ENCODE measurements at places on chromosomes 2 and 18. TPM values are rescaled to one million over a fixed set of nuclear protein-coding genes. Genes with fewer than 3 reads are reported as not detected.
A peak's percentile ranks its signal among the peaks of the same experiment; 100 is the strongest.

DNA sequence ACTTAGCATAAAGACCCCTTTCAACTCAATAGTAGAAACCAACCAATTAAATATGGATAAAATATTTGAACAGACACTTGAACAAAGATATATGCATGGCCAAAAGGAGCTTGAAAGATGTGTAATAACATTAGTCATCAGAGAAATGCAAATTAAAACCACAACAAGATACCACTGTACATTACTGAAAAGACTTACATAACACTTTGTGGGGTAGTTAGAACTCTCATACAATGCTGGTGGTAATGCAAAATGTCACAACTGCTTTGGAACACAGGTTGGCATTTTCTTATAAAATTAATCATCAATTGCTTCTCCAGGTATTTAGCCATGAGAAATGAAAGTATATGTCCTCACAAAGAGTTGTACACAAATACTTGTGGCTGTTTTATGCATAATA lies 60.7 kb downstream of the TTC27 start:
- no peak for DNase-seq

- no peak for DNase-seq
Observed at GRCh38 chr2:216012133-216012829, 1.1 kb downstream of the MREG start.

DNA sequence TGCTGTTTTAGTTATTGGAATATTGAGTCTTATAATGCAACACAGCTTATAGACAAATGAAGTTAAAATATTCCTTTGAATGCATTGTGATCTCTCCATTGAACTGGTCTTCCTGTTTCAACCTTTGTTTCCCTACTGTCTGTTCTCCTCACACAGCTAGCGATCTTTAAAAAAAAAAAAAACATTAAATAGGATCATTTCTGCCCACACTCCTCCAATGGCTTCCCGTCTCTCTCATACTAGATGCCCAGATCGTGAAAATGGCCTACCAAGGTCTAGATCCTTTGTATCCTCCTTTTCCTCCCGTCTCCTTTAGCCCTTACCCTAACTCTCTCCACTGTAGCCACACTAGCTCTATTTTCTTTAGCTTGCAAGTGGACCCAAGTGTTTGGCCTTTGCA lies 2.4 kb downstream of the FAM171B start:
- no peak for DNase-seq

The RGPD3 gene
- total RNA-seq, result 1.2 TPM

The SMAD7 gene
- total RNA-seq, result 14.7 TPM

GRCh38 chr2:75565472-75566462 lies 5.0 kb upstream of the EVA1A start:
- DNase-seq, result no peak

- no peak for DNase-seq
Observed at GRCh38 chr2:142037744-142038143, 93.1 kb downstream of the LRP1B start.

The COL4A4 gene
- 0.41 TPM for total RNA-seq

- DNase-seq, result no peak
Observed at GRCh38 chr2:96198921-96199320, 9.7 kb downstream of the STARD7 start.

DNA sequence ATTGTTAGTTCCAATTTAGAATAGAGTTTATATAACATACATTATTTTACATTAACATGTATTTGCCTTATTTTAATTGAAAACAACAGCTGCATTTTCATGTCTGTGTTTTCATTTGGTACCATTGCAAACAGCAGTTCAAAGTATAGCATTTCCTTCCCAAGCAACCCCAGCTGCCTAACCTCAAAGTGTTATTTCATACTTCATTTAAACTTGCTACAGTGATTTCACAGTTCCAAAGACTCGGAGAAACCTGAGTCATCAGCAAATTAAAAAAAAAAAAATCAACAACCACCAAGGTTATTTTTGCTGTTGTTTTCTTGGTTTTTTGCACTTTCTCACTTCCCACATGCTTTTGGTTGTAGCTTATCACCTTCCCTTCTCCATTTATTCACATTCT lies 236.5 kb upstream of the SPHKAP start:
- DNase-seq, result no peak

GRCh38 chr2:7034303-7034702 lies 117.1 kb downstream of the RNF144A start:
- DNase-seq, result no peak

The REV1 gene
- 84.8 TPM for total RNA-seq

- peak; percentile 41 for DNase-seq
Observed at GRCh38 chr18:48023334-48024008, 93.0 kb upstream of the SMAD2 start.

- DNase-seq, result no peak
Observed at GRCh38 chr18:39647627-39648534, 2082.3 kb upstream of the CELF4 start.

All from frontal cortex (tissue), 4 donors.